ENCODE measurements at places on chromosomes 1 and 21.

DNA sequence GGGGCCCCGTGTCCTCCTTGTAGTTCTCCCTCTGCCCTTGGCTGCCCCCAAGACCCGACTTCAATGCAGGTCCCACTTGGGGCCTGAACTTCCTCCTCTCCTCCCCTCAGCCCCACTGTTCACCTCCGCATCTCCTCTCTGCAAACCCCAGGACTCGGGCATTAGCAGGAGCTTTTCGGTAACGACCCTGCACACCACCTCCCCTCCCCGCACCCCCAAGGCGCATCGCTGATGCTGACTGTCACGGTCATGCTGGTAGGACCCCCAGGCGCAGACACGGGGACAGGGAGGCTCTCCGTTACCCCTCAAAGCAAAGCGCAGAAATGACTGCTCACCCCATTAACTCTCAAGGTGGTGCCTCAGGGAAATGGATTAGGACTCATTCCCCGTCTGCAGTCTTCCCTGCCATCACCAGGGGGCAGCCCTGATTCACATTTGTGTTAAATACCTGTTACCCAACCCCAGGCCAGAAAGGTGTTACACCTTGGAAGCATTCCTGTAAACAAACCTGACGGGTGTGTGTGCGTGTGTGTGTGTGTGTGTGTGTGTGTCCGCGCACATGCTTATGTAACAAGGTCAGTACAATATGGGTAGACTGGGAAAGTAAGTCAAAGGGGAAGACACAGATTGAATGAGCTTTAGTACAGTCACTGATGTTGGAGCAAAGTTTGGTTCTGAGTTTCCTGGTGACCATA, 6.4 kb upstream of the GUCA2B start:
- peak; percentile 73 for DNase-seq

DNA sequence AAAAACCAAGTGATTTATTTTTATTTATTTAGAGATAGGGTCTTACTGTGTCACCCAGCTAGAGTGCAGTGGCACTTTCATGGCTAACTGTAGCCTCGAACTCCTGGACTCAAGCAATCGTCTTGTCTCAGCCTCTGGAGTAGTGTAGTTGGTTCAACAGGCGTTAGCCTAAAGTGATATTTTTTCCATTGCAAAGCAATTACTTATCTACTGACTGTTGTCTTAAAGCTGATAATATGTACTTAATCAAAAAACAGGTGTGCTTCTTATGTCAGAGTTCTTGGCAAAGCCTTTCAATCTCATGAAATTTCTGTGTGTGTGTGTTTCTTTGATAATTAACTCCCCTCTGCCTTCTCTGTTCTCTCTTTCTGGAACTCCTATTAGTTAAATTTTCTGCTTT, 62.4 kb upstream of the DUSP10 start:
- no peak for DNase-seq

- DNase-seq, result no peak
Measured at GRCh38 chr1:175477786-175478185, 265.6 kb downstream of the TNR start.

GRCh38 chr1:234603221-234604204, 6.5 kb downstream of the IRF2BP2 start:
- peak; percentile 38 for DNase-seq

- DNase-seq, result no peak
Measured at GRCh38 chr1:230824919-230825721, 43.2 kb downstream of the C1orf198 start.

GRCh38 chr1:103997631-103998030, 247.9 kb downstream of the AMY1C start:
- DNase-seq, result no peak

GRCh38 chr1:5238351-5239130, 584.1 kb downstream of the AJAP1 start:
- no peak for DNase-seq

DNA sequence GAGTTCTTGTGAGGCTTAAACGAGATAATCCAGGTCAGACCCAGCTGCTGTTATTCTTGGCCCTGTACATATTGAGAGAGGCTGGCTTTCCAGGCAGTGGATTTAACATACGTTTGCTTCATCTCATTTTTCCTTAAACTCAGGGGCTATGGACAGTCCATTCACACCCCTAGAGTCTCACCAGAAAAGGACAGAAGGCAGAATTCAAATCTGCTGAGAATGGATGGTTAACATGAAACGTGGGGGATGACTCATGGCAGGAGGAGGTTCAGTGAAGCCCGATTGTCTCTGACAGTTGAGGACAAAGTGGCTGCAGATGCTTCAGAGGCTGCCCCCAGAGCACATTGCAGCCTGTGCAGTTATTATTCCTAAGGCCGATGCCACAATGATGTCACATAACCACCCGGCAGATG, 39.5 kb downstream of the TGFB2 start:
- DNase-seq, result no peak

DNA sequence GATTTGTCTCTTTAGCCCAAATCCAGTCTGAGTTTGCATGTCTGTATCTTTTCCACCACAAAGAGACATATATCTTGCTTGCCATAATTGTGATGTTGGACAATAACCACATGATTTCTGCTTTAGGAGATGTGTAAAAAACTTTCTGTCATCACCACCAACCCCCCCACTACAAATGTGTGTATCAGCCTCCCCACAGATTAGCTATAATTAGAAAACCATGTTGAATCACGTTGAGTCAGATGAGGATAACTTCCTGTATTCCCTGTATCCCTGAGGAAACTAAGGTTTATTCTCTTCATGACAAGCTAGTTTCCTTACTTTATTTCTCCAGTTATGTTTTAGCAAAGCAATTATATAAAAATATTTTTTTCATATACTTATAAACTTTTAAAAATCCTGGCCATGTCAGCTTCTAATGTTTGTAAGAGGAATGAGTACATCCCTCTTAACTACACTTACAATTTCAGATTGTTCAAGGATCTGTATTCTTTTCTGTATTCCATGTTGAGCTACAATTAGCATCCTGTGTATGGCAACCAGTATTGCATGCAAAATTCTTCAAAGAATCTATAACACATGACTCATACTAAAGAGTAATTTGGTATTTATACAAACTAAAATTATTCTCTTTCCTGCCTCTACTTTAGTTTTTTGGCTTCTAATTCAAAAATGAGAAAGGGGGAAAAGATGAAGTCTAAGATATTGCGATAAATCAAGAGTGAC, 143.0 kb downstream of the FMN2 start:
- DNase-seq, result no peak

DNA sequence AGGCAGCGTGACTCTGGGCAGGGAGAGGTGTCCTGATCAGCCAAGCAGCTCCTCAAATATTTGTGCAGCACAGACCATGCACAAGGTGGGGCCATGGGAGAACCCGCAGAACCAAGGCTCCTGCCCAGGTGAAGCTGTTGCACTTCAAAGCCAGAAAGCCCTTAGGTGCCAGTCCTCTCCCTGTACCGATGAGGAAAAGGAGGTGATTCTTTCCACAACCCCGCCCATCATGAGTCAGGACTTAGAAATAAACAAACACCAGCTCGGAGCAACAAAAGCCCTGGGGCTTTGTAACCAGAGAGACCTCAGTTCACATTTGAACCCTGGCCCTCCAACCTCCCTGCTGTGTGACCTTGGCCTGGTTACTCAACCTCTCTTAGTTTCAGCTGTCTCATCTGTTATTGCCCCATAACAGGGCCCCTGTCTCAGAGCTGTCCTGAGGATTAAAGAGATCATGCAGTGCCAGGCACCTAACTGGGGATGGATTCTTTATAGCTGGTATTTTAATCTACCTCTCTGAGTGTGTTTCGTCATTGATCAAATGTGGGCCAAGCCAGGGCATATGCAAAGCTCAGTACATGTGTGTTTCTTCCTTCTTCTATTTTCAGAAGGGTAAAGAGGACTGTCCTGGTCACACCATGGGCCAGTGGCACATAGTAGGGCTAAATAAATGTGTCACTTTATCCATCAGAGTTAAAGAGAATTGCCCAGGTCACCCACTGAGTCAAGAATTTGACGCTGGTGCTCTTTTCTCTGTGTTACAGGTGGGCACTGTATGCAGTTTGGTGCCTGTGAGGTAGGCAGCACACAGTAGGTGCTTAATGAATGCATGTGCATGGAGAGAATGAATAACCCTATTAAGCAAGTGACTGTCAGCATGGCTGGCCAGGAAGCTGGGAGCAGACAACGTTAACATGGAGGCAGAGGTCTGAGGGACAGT, 1.4 kb downstream of the LDLRAD1 start:
- no peak for DNase-seq

- DNase-seq, result peak; percentile 70
Measured at GRCh38 chr21:43866659-43867331, 1.8 kb downstream of the AGPAT3 start.

- no peak for DNase-seq
Measured at GRCh38 chr1:85576266-85576641, 4.3 kb upstream of the CCN1 start.

DNA sequence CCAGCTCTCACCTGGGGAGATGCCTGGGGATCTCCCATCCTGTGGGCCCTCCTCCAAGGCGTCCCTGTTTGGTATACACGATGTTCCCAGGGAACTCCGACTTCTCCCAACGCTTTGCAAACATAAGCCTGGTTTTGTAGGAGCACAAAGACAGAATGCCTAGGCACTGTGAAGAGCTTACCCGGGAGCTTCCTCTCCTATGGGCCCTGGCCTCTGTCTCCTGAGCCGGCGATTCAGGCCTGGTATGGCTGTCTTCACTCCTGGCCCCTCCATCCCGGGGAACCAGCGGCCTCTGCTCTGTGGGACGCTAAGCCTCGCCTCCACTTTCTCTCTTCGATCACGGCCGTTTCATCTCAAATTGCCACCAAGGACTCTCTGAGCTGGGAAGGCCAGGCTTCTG, 59.6 kb upstream of the ACTRT2 start:
- no peak for DNase-seq

GRCh38 chr1:244335456-244335855, 116.3 kb downstream of the ADSS2 start:
- DNase-seq, result no peak

- no peak for DNase-seq
Measured at GRCh38 chr1:234258071-234258470, 115.2 kb upstream of the COA6 start.

DNA sequence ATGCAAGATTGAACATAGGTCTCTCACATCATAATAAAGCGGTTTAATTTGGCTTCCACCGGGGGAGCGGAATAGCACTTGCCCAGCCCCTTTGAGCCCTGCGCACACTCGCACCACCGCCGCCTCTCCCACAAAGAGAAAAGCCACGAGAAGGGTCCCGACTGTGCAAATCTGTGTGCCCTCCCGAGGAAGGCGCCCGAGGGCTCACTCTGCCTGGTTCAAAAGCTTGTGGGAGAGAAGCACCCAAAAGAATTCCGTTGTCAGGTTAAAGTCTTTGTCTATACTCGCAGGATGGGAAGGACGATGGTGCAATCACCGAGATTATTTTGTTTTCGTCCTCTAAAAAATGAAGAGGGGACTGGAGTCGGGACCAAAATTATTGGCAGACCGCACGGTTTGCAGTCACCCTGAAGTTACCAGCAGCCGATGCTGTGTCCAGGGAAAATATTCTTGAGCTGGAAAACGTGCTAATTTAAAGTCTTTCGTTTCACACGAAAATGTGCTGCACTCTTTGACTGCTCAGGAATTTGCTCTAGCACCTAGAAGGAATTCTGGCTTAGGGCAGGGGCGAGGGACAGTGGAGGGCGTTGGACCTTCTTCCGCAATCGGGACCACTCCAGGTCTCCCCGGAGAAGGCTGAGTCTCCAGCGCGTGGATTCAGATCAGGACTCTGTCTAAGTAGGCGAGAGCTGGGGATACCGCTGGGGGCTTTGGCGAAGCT, 6.6 kb upstream of the SIM2 start:
- no peak for DNase-seq

DNA sequence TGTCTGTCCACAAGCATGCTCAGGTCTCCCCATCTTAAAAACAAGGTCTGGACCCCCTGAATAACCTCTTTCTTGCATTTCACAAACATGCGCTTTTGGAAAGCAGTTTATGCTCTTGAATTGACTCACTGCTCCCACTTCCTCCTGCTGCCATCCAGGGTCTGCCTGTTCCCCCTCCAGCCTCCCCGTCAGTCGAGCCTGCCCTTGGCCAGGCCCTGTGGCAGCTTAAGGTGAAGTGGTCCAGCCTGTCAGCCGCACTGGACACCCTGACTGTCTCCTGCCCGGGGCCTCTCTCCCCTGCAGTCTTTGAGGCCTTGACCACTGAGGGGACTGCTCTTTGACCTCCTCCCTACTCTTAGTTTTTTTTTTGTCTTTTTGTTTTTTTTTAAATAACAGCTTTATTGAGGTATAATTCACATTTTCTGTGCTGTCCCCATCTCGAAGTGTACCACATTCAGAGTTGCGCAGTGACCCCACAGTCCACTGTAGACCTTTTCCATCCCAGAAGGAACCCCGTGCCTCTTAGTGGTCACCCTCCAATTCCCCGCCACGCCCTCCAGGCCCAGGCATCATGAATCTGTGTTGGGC, 18.3 kb downstream of the GPR137B start:
- DNase-seq, result no peak

DNA sequence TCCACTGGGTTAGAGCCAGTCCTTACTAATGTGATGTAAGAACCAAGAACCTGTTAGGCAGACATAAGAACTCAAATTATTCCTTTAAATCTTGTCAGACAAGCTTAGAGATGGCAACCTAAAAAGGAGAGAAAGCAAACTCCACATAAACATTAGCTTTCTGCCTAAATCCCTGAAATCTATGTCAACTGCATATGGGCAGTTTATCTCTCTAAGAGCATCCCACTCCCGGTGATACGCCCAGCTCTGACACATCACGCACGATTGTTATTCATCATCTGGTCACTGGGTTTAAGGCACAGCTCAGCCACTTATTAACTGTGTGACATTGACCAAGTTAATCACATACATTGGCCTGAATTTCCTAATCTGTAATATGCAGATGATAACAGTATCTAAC, 323.7 kb downstream of the HHIPL2 start:
- no peak for DNase-seq

DNA sequence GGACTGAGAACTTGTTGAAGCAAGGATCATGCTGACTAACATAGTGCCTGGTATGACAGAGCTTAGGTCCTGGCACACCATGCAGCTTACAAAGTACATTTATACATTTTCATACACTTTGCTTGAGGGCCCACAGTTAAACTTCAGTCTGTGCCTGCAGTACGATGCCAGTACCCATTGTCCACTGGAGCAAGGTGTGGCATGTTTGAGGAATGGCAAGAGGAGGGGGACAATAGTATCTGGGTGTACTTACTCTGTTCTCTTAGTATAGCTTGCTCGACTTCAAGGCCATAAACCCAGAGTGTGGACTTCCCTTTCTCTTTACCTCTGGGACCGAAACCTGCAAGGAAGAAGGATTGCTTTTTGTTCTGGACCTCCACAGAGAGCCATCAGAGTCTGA, 6.8 kb upstream of the YBX1 start:
- no peak for DNase-seq

- DNase-seq, result no peak
Measured at GRCh38 chr1:2019571-2020309, 595 bp downstream of the GABRD start.

DNA sequence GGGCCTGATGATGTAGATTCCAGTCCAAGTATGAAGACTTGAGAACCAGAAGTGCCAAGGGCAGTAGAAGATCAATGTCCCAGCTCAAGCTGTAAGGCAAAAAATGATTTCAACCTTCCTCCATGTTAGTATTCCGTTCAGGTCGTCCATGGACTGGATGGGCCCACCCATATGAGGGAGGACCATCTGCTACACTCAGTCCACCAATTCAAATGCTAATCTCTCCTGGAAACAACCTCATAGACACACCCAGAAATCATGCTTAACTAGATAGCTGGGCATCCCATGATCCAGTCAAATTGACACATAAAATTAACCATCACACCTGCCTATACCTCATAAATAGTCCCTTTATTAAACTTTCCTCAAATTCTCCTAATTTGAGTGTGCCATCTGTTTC, 73.3 kb upstream of the NFASC start:
- no peak for DNase-seq

Measured in CD4-positive, alpha-beta T cell treated with Interleukin-10 for 1 hour (primary cell).